IMR-90 (cell line): ENCODE measurements at places on chromosomes 13 and 19.

DNA sequence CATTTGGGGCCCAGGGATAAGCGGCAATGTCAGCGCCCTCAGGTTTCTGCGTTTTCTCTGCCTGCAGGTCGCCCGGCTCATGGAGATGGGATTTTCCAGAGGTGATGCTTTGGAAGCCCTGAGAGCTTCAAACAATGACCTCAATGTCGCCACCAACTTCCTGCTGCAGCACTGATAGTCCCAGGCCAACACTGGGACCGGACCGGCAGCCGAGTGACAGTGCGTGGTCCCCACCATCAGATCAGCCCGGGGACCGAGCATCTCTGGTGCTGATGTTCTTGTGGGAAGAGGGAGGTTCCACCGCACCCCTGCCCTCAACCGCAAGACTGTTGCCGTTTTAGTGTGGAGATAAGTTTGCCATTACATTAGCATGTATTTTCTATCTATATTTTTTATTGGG is 78.0 kb upstream of the GPR183 start:
- DNase-seq, result no peak

GRCh38 chr19:19458110-19458816 is 52.8 kb downstream of the GATAD2A start:
- DNase-seq, result no peak

DNA sequence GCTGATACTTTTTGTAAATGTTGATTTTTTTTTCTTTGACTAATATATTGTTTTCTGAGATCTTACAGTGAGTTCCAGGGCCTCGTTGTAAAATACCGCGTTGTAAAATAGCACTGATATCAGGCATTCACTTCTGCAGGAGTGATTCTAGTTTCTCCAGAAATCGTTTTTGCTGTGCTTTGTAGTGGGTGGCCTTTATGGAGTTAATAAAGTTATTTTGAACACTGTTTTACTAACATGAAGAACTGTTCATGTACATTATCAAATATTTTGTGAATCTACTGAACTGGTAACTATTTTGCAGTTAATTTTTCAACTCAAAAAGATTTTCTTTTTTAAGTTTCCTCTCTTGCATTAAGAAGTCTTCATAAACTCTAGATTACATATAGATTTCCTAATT is 985 bp upstream of the ZNF266 start:
- DNase-seq, result no peak

- DNase-seq, result no peak
These were observed 150.9 kb downstream of the TM9SF2 start for GRCh38 chr13:99652141-99652540.
